Right cardiac atrium (tissue), 5 donors: ENCODE measurements at places on chromosomes 7 and 10. TPM values are rescaled to one million over a fixed set of nuclear protein-coding genes. Genes with fewer than 3 reads are reported as not detected.

Gene ARID5B
- 16.9 TPM for total RNA-seq

Gene TM9SF3
- total RNA-seq: 84.3 TPM

Gene HIF1AN
- total RNA-seq: 37.2 TPM

Gene LRRC17
- total RNA-seq: 3.0 TPM

Gene AKR1C3
- 56.0 TPM for total RNA-seq

Gene EPHA1
- total RNA-seq: not detected

Gene PTPN20
- 26.6 TPM for total RNA-seq

Gene TAS2R5
- 0.40 TPM for total RNA-seq

Gene GIMAP1
- 3.3 TPM for total RNA-seq

Gene ZRANB1
- 25.3 TPM for total RNA-seq
